ENCODE measurements at places on chromosomes 4 and X.

- H3K36me3 ChIP-seq = no peaks in the 10 kb centered on the region
- DNase-seq = no peak
- H3K4me3 ChIP-seq = no peak overlapping the region
Observed at GRCh38 chr4:121324331-121324730, 56.5 kb downstream of the QRFPR start.

- H3K36me3 ChIP-seq = peaks cover 4% of the 10 kb centered on the region
- no peak for DNase-seq
- H3K27ac ChIP-seq = no peak overlapping the region
- no peaks in the 10 kb centered on the region for H3K4me1 ChIP-seq
- H3K4me3 ChIP-seq = no peak overlapping the region
- H3K27me3 ChIP-seq = no peaks in the 10 kb centered on the region
Observed at GRCh38 chr4:143178923-143179322, 5.8 kb upstream of the USP38 start.

DNA sequence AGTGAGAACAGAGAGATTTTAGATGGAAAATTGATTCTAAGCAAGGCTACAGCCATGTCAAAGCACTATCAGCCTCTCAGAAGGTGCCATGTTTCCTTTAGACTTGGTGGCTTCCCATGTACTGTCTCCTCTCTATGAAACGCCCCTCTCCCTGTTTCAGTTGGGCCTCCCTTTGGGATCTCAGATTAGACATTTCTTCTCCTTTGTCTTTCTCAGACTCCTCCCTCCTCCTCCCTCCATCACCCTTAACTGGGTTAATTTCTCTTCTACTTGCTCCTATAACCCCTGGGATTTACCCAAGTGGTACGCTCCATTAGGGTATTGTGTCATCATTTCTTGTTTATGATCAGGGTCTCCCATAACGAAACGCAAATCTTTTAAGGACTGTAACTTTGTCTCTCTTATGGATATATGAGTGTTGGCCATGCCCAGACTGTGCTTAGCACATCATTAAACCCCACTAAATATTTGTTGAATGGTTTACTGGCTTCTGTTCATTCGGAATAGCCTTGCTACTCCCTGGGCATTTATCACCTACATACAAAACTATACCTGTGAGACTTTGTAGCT is 106.8 kb downstream of the FAM9B start:
- no peaks in the 10 kb centered on the region for H3K36me3 ChIP-seq
- H3K27me3 ChIP-seq = no peaks in the 10 kb centered on the region
- H3K27ac ChIP-seq = no peak overlapping the region
- no peaks in the 10 kb centered on the region for H3K4me1 ChIP-seq
- no peak for DNase-seq

GRCh38 chrX:28312965-28313364 is 274.3 kb upstream of the IL1RAPL1 start:
- no peaks in the 10 kb centered on the region for H3K4me1 ChIP-seq
- H3K27ac ChIP-seq = no peak overlapping the region

GRCh38 chr4:77921701-77922100 is 59.1 kb downstream of the MRPL1 start:
- peaks cover 3% of the 10 kb centered on the region for H3K36me3 ChIP-seq
- H3K4me1 ChIP-seq = no peaks in the 10 kb centered on the region
- DNase-seq = peak; percentile 45
- H3K27me3 ChIP-seq = no peaks in the 10 kb centered on the region
- H3K27ac ChIP-seq = peak overlapping the region; percentile 49

Measured in muscle of leg (tissue), 16 donors.